ENCODE measurements at places on chromosomes 1 and 21. TPM values are rescaled to one million over a fixed set of nuclear protein-coding genes. Genes with fewer than 3 reads are reported as not detected.

- no peak for DNase-seq
These were observed 27.1 kb downstream of the C4BPA start for GRCh38 chr1:207131163-207131562.

DNA sequence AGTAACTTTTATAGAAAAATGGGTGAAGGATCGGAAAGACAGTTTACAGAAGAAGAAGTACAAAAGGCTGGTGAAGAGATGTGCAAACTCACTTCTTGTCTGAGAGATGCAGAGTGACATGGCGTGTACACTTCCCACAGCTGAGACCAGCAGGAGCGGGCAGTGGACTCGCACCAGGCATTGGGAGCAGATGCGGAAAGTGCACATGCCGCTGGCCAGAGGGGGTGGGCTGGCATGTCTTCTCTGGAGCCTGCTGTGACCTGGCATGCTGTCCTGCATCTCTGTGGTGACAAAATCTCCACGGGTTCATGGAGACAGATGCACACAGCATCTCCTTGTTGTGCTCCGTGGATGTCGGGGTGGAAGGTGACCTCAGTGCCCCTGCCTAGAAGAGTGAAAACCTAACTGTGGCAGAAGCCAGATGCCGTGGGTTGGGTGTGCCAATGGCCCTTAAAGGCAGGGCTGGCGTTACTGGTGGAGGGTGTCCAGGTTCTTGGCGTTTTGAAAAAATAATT, 128.6 kb upstream of the COL6A1 start:
- no peak for DNase-seq

- peak; percentile 76 for DNase-seq
These were observed 33.9 kb downstream of the WDR4 start for GRCh38 chr21:42845296-42845965.

Gene AADACL3
- total RNA-seq, result not detected

Gene CASZ1
- total RNA-seq, result 41.8 TPM

- DNase-seq, result no peak
These were observed 4.3 kb downstream of the TRIM46 start for GRCh38 chr1:155177918-155178281.

Gene FCRL6
- total RNA-seq, result 0.73 TPM

GRCh38 chr1:222634180-222635013, 16.5 kb downstream of the MIA3 start:
- DNase-seq, result peak; percentile 86

Gene COL9A2
- total RNA-seq, result 1.1 TPM

DNA sequence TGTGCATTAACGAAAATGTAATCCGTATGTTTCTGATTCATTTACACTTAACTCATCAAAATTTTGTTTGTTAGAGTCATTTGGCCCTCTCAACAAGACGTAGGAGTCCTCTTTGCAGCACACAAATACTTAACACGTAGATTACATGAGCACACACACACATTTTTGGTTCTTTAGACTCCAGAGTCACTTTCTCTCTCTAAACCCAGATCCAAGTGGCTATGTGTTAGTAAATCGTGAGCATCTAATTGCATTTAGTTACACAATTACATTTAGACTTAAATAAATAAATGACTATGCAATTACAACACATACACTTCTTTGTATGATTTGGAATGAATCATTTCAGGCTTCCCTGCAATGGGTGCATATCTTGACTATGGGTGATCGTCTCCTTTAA, 109.0 kb upstream of the GREM2 start:
- no peak for DNase-seq

DNA sequence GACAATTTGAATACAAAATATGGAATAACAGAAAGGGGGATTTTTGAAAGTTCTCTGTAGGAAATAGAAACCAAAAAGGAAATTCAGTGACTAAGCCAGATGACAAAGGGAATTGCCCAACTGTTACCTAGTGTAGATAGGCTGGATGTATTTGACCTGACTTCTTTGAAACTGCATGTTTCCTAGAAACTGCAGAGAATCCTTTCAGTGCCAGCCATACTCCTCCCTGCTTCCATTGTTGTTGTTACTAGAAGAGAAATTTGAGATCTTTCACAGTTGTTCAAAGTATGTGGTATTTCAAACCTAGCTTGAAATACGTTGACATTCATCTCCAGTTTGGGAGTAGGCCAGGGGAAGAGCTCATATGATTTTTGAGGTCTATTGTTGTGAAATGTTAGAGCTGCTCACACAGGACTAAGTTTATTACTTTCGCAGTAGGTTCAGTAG, 1.8 kb upstream of the GBP5 start:
- no peak for DNase-seq

- no peak for DNase-seq
These were observed 3.3 kb downstream of the CDC42SE1 start for GRCh38 chr1:151056149-151056548.

- DNase-seq, result no peak
These were observed 31.6 kb downstream of the SMYD2 start for GRCh38 chr1:214312530-214313051.

Gene ARMH1
- total RNA-seq, result 4.0 TPM

Gene TMEM82
- not detected for total RNA-seq

DNA sequence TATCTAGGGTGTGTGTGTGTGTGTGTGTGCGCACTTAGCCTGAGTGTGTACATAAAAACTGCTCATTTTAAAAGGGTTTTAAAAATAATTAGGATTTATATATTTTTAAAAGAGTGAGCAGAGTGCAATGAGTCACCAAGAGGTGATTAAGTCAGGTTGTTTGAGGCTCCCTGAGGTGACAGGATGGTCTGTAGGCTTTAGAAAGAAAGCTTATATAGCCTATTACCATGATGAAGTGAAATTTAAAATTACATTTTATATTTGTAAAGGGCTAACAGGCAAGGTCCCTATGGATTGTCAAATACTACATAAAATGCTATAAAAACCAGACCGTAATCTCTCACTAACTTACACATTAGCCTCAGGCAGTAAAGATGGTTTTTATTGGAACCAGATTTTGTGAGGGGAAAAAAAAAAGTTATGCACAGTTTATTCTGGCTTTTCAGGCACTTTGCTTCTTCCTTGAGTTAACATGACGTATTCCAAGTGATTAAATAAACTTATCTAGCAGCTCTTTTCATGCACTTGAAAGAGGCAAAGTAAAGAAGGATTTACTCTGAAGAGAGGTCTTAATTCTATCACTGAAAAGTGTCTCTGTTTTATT, 711.7 kb upstream of the PTBP2 start:
- DNase-seq, result no peak

- no peak for DNase-seq
These were observed 32.4 kb downstream of the KIF1B start for GRCh38 chr1:10242811-10243210.

- DNase-seq, result no peak
These were observed 11.6 kb upstream of the GPR153 start for GRCh38 chr1:6272452-6272851.

GRCh38 chr1:93542398-93542797, 94.5 kb downstream of the FNBP1L start:
- DNase-seq, result no peak

Gene DIRAS3
- 3.1 TPM for total RNA-seq

- DNase-seq, result no peak
These were observed 120.0 kb downstream of the PGBD5 start for GRCh38 chr1:230306169-230306568.

DNA sequence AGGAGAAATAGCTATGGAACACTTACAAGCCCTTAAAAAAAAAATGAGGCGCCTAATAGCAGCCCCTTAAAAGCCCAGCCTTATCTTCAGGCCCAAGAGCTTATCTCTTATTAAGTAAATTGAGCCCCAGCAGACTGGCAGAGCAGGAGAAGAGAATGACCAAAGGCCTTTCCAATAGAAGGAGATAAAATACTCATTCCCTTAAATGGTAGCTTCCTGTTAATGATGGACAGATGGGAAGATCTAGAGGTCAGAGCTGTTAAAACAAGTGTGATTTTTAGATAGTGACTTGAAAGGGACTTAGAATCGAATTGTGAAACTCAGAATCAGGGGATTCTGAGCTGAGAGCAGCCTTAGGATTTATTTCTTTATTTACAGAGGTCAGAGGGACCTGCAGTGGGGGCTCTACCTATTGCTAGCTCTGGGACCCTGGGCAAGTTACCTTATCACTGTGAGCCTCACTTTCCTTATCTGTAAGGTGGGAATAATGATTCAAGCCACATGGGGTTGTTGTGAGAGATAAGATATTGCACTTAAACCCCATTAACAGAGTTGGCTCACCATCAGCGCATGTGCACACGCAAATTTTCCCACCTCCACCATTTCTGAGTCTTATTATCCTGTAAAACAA, 101.3 kb upstream of the C8B start:
- no peak for DNase-seq

GRCh38 chr1:46549697-46550681, 1.5 kb downstream of the KNCN start:
- peak; percentile 66 for DNase-seq

DNA sequence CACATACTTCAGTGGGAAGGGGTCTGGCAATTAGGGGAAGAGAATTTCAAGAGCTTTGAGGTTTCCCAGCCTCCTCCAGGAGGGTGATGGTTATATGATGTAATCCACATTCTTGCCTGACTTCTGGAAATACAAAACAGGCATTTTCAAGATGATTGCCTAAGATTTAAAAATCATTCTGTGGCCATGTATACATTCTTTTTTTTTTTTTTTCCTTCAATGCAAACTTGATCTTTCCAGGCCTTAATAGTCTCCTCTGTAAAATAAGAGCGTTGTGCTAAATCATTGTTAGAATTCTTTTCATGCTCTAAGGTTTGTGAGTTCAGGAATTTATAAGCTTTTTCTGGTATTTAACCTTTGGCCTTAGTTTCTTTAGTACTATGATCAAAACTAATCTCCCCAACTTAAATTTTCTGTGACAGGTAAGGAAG, 192.3 kb upstream of the HMCN1 start:
- DNase-seq, result no peak

Gene ID3
- total RNA-seq, result 129 TPM

Gene PCP4
- total RNA-seq, result 3.5 TPM

DNA sequence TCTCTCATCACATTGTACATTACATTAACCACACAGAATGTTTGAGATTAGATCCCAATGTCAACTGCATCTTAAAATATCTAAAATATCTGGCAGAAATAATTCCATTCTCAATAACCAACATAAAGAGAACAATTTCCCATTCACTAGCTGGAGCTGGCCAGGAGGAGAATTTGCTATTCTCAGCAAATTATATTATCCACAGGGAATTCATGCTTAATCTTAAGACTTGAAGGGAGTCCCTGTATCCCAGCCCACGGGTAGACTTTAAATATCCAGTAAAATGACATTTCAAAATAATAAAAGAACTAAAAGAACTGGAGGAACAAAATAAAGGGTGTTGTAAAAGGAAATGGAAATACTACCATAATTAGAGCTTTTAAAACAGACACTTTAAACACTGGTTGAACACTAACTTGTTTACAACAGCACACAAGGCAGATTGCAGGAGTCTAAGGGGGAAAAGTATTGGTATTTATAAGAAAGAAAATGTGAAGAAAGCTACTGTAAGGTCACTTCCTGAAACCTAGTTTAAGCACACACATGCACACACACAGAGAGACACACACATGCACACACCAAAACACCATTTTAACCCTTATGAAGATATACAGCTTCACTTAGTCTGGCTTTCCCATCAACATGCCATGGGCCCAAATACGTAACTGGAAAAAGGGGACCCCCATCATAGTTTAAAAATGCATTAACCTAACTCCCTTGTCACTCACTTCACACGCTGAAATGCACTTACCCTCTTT, 107.0 kb downstream of the PTPN14 start:
- DNase-seq, result no peak

DNA sequence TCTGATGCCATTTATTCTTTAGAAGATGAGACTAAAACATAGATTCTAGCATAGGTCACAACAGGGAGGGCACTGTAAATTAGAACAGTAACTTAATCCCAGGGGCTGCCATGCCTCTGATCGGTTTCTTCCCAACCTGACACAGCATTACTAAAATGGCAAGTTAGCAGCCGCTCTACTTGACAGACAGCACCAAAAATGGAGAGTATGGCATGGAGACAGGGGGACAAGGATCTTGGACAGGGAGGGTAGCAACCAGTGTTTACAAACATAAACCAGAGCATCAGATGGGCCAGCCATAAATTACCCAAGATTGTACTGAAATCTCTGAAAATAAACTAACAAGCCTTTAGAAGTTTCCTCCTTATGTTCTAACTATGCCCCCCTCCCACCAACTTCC, 5.9 kb downstream of the DUSP10 start:
- DNase-seq, result no peak

Gene LIN28A
- total RNA-seq, result not detected

DNA sequence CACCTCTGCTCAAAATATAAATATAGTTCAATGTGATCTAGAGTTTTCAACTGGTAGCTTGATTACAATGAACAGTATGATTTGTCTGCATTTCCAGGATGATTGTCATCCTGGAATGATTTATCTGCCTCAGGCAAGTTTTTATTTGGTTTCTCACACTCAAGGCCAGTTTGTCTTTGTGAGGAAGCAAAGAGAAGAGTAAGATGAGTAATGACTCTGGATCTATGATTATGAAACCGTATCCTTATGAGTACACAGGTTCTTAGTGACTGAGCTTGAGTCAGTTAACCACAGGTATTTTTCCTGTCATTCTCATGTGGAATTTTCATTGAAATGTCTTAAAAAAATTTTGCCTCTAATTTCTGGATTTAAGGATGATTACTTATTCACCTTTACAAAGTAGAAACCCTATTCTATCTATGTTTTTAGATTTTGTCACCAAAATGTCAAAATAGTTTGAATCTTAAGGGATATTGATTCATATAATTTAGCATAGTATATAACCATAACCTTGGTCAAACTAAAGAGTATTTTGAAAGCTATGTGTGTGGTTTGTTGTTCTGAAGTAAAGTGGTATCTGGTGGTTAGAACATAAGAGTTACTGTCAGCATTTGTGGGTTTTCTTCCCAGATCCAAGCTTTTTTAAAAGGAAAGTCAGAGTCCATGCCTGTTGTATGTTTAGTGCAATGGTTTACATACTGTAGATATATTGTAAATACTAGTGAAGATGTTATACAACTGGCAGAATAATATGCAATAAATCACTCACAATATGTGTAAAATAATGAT, 145.0 kb downstream of the RASAL2 start:
- no peak for DNase-seq

DNA sequence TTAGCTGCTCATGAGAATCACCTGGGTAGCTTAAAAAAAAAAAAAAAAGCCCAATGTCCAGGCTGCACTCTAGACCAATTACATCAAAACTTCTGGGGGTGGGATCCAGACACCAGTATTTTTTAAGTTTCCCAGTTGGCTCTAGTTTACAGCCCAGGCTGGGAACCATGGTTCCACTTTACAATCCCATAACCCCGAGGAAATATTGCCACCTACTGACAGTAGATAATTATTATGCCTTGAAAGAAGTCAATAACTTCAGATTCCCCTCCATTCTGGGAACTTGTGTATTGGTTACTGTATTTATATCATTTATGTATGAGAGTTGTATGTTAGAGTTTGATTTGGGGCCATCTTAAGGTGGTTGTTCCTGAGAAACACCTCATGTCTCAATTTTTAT, 100.2 kb downstream of the SPATA46 start:
- peak; percentile 34 for DNase-seq

- no peak for DNase-seq
These were observed 89.7 kb downstream of the GTF2B start for GRCh38 chr1:88801575-88802208.
